ENCODE measurements at places on chromosomes 2 and 18. TPM values are rescaled to one million over a fixed set of nuclear protein-coding genes. Genes with fewer than 3 reads are reported as not detected.

PHOSPHO2 gene
- total RNA-seq, result 3.1 TPM

DOK6 gene
- not detected for total RNA-seq

CKAP2L gene
- 43.2 TPM for total RNA-seq

NYAP2 gene
- not detected for total RNA-seq

MAPK4 gene
- not detected for total RNA-seq

IL1F10 gene
- total RNA-seq, result not detected

CD226 gene
- total RNA-seq, result 88.2 TPM

CD8B2 gene
- total RNA-seq, result not detected

KCNJ13 gene
- not detected for total RNA-seq

CROCC2 gene
- total RNA-seq, result not detected

ALPP gene
- total RNA-seq, result not detected

NDUFS1 gene
- 68.9 TPM for total RNA-seq

LRATD1 gene
- total RNA-seq, result not detected

NAT8 gene
- total RNA-seq, result not detected

ACSL3 gene
- 51.5 TPM for total RNA-seq

SKOR2 gene
- not detected for total RNA-seq

PLEK gene
- total RNA-seq, result 0.86 TPM

PARD6G gene
- 0.05 TPM for total RNA-seq

EGR4 gene
- total RNA-seq, result 0.07 TPM

TUBA4B gene
- not detected for total RNA-seq

RUFY4 gene
- 1.3 TPM for total RNA-seq

SERPINB13 gene
- total RNA-seq, result not detected

MAIP1 gene
- 22.3 TPM for total RNA-seq

FAM237A gene
- not detected for total RNA-seq

LOXHD1 gene
- total RNA-seq, result not detected

IGFBP2 gene
- total RNA-seq, result 24.9 TPM

UBE2F gene
- 92.7 TPM for total RNA-seq

BOK gene
- not detected for total RNA-seq

Measured in T-helper 2 cell treated with Interferon-gamma antibody and Interleukin-4, amounts not matched to agents 100 ng/mL and 5 ng/mL, for 36 hours (primary cell).